ENCODE measurements at places on chromosomes 4 and X.

GRCh38 chrX:15744181-15744867 lies 6.3 kb downstream of the CA5B start:
- no peak for DNase-seq

DNA sequence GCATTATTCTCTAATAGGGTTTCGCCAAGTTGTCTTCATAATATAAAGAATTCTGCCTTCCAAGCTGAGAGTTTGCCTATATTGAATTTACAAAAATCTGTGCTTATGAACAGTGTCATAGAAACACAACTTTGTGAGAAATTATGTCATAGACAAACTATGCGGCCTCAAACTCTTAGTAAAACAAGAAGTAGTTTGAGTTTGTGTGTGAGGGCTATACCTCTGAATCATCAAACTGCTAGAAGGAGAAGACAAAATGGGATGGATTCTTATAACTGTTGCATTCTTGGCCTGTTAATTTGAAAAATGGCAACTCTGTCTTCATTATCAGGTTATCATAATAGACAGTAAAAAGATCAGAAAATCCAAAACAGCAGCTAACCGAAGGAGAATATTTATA lies 46.1 kb upstream of the NAP1L5 start:
- no peak for DNase-seq

GRCh38 chr4:119666653-119667091 lies 38.1 kb upstream of the PDE5A start:
- no peak for DNase-seq

DNA sequence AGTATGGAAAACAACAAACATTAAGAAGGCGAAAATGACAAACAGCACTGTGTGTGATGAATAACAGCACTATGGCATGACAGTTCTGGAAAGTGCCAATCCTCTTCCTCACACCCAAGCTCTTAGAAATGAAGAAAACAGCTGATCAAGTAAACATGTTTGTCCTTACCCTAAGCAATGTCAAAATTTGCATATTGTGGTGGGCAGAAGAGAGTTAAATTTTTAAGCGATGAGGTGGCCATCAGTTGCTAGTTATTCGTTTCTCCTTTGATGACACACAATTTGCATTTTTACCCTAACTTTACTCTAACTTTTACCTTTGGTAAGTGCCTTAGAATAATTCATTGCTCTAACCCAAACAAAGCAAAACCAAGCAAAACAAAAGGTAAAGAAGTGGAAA lies 8.8 kb downstream of the PROM1 start:
- no peak for DNase-seq

DNA sequence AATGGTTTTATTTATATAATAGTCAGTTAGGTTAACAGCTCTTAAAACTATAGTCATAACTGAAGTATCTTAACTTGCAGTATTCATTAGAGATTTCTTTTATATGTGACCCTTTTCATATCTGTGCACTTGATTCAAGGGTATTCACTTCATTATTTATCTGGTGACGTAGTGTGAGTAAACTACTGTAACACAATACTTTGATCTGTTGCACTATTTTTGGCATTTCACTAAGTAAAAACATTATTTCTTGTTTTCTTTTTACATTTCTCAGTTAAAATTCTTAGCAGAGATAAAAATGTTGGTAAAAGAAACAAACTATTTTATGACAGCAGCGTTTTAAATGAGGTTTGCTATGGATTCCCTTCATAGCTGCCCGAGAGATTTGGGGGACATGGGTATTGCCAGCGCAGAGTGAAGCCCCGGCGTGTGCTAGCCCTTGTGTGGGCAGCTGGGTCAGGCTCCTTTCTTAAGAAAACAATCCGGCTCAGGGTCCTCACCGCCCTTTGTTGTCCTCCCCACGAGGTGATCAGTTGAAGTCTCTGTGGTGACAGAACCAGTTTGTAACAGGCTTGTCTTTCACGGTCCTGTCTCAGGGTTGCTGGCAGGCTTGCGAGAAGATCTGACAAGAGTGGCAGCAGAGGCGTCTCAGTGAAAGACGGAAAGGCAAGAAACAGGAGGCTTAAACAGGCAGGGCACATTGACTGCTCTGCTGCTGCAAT lies 293.4 kb downstream of the BMPR1B start:
- DNase-seq, result no peak

GRCh38 chrX:24480400-24480865 lies 15.3 kb downstream of the PDK3 start:
- DNase-seq, result no peak

GRCh38 chrX:79268788-79269187 lies 98.3 kb downstream of the ITM2A start:
- no peak for DNase-seq

DNA sequence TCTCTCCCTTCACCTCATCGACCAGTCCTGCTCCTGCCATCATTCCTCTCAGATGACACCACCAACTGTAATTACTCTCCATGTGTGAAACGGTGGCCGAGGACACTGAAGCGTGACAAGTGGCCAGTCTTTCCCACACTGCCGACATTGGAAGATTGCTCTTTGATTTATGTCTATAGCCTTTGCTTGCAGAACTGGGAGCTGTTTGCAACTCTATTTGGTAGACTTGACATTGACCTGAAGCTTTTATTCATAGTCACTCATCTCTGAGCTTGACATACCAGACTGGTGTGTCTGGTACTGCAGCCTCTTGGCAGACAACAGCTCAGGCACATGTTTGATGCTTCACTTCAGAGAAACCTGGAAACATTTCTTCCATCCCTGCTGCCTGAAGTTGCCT lies 121.8 kb upstream of the GALNT7 start:
- no peak for DNase-seq

DNA sequence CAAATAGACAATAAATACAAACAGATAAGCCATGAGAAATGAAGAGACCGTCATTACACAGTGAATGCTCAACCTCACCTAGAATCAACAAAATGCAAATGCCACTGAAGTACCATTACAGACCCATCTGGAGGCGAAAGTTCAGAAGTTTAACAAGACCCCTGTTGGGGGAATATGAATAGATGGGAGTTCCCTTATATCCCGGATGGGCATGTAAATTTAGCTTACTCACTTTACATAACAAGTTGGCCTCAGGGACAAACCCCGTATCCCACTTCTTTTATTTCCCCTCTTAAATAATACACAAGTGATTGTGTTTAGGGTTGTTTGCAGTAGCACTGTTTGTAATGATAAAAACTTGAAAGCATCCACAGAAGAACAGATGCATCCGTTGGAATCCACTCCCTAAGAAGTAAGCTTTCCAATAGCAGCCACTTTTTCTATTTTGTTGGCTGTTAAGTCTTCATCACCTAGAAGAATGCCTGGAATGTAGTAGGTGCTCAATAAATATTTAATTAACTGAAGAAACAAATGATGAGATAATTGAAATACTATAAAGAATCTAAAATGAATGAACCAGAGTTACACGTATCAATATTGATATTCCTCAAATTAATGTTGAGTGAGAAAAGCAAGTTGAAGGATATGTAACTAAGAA lies 1076.3 kb upstream of the TENM3 start:
- no peak for DNase-seq

- no peak for DNase-seq
Measured at GRCh38 chrX:1440506-1440905, 12.2 kb downstream of the ASMTL start.

- no peak for DNase-seq
Measured at GRCh38 chr4:17433827-17434226, 78.1 kb downstream of the QDPR start.

DNA sequence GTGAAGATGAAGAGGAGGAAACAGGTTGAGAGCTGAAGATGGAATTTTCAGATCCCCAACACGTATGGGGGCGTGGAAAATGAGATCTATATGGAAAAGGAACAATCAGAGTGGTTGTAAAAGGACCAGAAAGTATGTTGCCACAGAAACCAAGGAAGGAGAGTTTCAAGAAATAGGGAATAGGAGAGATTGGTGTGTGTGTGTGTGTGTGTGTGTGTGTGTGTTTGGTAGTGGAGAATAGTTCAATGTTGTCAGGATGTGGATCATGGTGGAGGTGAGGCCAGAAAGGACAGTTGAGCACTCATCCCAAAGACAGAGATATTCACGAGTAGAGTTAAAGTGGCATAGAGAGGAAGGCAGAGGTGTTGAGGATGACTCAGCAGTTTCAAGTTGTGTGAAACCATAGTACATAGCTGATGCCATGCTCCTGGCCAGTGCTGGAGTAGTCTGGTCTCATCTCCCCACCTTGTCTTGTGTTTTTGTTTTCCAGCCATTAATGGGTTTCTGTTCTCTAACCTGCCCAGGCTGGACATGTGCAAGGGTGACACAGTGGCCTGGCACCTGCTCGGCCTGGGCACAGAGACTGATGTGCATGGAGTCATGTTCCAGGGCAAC lies 36.1 kb downstream of the HEPH start:
- no peak for DNase-seq

DNA sequence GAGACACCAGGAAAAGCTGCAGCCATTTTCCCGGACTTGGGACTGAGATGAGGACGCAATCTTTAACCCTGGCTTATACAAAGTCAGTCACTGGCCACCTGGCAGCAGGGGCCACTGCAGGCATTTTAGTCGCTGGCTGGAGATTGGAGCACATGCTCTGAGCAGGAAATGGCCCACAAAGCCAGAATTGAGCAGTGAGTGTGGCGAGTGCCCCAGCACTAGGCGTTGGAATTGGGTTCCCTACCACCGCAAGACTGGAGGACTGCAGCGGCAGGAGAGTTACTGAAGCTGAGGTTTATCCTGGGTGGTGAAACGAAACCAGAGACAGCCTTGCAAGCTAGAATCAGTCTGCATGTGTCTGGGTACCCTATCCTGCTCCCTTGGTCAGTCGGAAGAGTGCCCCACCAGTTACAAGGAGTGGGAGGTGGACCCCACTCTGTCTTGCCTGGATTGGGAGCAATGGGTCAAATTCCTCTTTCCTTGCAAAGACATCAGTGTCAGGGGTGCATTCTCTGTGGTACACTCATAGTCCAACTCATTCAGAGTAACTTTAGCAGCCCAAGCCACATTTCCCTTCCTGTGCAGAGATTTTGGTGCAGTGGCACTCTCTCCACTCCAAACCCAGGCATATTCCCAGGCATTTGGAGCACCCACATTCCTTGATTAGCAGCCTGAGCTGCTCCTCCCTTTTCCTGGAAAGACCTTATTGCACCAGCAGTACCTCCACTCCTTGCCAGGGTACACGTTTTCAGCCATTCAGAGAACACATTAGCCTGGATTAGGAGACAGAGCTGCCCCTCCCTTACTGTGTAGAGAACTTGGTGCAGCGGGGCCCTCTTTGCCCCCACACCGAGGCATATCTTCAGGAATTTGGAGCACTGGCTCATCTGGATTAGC lies 36.7 kb upstream of the PLK4 start:
- no peak for DNase-seq

- no peak for DNase-seq
Measured at GRCh38 chr4:70306076-70306475, 28.7 kb upstream of the CABS1 start.

GRCh38 chrX:49910344-49910743 lies 12.1 kb upstream of the CLCN5 start:
- DNase-seq, result no peak

- DNase-seq, result no peak
Measured at GRCh38 chrX:136306182-136306581, 5.4 kb downstream of the ADGRG4 start.

DNA sequence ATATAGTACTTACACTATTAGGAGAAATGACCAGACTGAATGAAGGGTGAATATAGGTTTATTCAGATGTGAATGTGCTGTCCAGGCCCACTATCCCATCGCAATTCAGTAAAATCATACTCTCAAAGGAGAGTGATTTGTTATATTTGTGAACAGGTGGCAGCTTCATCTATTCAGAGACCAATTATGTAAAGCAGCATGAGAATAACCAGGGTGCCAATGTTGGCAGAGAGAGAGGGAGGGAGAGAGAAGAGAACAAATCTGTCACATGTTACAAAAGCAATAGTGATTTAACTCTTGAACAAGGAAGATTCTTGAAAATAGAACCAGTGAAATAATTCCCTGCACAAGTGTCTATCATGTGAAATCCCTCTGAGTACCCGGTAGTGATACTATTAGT lies 38.9 kb upstream of the TLL1 start:
- DNase-seq, result no peak

GRCh38 chrX:138986235-138986634 lies 274.7 kb upstream of the FGF13 start:
- no peak for DNase-seq
